ENCODE measurements at places on chromosomes 5 and 9.

- no peak for DNase-seq
Measured at GRCh38 chr9:93133681-93134014, 403 bp downstream of the NINJ1 start.

DNA sequence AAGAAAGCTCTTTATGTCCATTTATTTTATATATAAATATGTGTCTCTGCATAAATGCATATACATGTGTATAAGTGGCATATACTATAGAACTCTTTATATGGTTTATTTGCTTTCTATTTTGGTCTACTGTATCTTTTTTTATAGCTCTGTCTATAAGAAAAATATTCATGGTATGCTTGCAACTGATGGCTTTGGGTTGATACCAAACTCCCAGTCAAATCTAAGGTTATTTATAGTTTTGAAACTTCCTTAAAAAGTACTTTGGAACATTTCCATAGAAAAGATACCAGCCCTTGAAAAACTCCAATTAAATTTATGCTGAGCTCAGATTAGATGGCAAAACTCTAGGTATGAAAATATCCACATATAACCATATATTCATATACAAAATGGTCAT is 120.0 kb upstream of the KLF9 start:
- no peak for DNase-seq

GRCh38 chr5:11324521-11325289 is 563.7 kb upstream of the DAP start:
- DNase-seq = no peak

GRCh38 chr5:122715095-122715494 is 59.8 kb upstream of the SNX2 start:
- no peak for DNase-seq

- no peak for DNase-seq
Measured at GRCh38 chr5:60248901-60249300, 355.4 kb upstream of the PDE4D start.

DNA sequence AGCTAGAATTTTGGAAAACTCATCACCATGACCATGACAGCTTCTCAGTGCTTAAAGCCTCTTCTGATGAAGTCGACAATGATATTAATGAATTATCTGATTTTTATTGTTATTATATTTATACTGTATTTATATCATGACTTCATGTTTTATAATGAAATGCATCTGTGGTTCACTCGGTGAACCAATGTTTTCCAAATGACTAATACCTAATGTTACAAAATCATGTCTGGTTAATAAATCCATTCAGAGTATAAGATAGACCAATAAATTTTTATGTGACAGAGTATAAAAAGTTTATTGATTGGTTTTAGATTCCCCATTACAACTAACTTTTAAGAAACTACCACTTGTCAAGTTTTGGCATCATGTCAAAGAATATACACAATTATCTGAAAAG is 416.5 kb downstream of the MLLT3 start:
- DNase-seq = no peak

- peak; percentile 57 for DNase-seq
Measured at GRCh38 chr9:33158843-33159776, 8.0 kb downstream of the B4GALT1 start.

GRCh38 chr9:5040730-5041389 is 55.8 kb downstream of the JAK2 start:
- DNase-seq = no peak

DNA sequence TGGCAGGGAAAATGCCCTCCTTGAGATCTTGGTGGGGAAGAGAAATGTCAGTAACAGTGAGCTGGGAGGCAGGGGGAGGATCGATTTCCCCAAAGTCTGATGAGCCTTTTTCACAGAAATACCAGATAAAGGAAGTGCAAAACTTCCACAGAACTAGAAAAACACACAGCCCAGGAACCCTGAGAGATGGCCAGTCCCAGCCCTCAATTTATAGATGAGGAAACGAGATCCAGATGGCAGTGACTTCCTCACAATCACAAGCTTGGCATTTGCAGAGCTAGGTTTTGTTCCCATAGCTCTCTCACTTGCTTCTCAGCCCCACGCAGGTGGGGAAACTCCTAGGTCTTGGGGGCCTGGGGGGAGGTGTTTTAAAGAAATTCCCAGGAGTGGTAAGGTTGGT is 3.8 kb upstream of the GGTA1 start:
- no peak for DNase-seq

- peak; percentile 50 for DNase-seq
Measured at GRCh38 chr9:68685770-68686169, 19.3 kb upstream of the PIP5K1B start.

DNA sequence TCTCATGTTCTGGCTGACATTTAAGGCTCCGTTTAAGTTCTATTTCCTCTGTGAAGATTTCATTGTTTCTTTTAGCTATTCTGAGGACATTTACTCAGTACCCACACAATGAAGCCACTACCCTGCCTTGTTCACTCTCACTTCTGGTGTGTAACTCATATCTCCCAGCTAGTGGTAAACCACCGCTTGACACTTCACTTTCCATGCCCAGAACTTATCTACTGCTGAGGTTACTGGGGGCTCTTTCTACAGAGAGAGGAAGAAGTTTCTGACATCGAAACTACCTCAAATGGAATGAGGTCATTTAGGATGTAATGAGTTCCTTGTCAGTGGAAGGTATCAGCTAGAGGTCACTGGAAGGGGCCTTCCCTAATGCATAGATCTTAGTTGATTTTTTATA is 501.5 kb downstream of the DMAC1 start:
- peak; percentile 73 for DNase-seq

DNA sequence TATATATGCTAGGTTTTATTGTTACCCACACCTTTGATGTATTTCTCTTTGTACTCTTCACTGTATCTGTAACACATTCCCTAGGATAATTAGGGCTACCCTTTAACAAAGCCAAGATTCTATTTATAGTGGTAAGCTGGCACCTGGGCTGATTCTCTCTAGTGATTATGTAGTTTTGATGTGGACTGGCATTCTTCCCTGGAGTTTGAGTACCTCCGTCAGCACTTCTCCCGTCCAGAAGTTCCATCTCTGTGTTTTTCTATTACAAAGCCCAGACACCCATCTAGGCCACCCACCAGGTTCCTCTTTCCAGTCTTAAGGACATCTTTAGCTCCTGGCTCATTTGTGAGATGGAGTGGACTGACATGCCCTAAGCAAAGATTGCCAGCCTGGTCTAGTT is 55.9 kb upstream of the CDKN2B start:
- DNase-seq = no peak

DNA sequence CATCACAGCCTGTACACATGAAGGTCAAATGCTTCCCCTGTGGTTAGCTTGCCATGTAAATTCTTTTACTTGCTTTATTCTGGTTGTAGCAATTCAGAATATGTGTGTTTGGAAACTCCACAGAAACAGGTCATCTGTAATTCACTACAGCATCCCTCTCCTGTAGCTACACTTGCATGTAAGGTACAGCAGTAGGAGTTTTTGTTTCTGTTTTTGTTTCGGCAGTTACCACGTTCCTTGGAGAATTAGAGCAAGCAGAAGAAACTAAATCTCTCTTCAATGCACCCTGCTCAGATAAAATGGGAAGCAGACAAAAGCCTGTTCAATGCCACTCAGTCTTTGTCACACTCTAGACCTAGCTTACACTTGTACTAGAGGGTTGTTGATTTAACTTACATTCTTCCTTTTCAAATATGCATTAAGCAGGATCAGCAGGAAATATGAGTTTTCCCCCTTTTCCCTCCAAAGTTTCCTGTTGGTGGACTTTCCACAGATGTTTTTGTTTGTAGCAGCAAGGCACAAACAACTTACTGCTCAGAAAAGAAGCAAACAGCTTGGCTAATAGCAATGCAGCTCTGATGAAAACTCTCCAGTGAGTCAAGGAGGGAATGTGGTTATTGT is 80.9 kb downstream of the YIPF5 start:
- DNase-seq = no peak

DNA sequence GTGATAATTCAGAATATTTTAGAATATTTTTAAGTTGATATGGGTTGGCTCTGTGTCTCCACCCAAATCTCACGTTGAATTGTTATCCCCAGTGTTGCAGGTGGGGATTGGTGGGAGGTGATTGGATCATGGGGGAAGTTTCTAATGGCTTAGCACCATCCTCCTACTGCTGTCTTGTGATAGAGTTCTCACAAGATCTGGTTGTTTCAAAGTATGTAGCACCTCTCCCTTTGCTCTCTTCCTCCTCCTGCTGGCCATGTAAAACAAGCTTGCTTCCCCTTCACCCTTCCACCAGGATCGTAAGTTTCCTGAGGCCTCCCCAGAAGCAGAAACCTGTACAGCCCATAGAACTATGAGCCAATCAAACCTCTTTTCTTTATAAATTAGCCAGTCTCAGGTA is 214.6 kb upstream of the C9orf72 start:
- no peak for DNase-seq

DNA sequence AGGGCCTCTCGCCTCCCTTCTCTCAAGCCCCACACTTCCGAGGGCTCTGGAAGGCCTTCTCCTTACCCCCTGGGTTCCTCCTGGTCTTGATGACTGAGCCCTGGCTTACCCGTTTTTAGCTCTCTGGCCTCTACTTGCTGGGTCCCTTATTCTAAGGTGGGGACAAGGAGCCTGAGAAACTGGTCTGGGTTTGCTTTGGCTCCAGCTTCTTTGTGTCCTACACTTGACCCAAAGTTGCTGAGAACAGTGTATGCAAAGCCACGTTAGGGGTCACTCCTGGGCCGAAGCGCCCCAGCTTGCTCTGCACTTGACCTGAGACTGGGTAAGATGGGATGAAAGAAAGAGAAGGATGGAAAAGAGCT is 788 bp downstream of the ZNF346 start:
- peak; percentile 19 for DNase-seq

GRCh38 chr5:2335733-2336515 is 415.6 kb downstream of the IRX2 start:
- no peak for DNase-seq

DNA sequence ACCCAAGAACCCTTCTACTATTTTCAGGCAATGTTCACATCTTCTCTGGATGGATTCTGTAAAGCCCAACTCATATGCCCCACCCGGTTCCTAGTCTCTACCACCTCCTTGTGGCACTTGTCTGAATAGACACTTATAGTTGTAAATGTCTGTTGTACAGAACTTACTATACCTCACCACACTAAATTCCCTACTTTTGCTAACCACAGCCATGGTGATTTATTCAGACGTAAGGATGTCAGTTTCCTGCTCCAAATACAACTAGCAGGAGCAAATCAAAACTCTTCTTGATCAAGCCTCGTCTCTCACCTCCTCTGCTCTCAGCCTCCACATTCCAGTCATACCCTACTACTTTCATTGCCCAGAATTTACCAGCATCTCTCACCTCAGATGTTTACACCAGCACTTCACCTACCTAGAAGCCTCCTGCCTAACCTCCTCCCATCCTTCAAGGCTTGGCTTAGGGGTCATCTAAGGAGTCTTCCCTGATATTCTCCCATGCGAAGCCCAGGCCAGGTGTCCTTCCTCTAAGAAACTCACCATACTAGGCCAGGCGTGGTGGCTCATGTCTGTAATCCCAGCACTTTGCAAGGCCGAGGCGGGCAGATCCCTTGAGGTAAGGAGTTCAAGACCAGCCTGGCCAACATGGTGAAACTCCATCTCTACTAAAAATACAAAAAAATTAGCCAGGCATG is 75.5 kb downstream of the MAPKAP1 start:
- peak; percentile 63 for DNase-seq

- DNase-seq = no peak
Measured at GRCh38 chr9:126988857-126989256, 74.3 kb downstream of the RALGPS1 start.

All from activated CD4-positive, alpha-beta T cell treated with anti-CD3 and anti-CD28 coated beads, Interleukin-2, Interleukin-6, amounts not matched to agents 100 ng/mL and 50 ng/mL, durations not matched to agents 16 hours and 8 hours (primary cell).